ENCODE measurements at places on chromosomes 1 and 21. TPM values are rescaled to one million over a fixed set of nuclear protein-coding genes. Genes with fewer than 3 reads are reported as not detected.

DNA sequence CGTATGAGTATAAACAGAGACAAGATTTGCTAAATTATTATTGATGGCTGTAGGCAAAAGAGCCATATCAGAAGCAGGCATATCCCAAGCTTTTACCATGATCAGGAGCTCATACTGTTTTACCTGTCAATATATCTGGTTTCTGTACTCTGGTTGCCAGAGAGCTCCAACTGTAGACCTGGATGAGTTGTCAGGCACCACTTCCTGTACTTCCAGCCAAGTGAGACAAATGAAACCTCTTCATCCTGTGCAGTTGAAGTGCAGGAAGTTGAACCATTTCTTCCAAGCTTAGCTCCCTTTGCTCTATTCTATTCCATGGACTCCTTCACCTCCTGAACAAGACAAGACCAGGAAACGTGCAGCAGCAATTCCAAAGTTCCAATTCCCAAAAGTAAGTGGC, 115.6 kb downstream of the ZNF281 start:
- peak; percentile 76 for DNase-seq

DNA sequence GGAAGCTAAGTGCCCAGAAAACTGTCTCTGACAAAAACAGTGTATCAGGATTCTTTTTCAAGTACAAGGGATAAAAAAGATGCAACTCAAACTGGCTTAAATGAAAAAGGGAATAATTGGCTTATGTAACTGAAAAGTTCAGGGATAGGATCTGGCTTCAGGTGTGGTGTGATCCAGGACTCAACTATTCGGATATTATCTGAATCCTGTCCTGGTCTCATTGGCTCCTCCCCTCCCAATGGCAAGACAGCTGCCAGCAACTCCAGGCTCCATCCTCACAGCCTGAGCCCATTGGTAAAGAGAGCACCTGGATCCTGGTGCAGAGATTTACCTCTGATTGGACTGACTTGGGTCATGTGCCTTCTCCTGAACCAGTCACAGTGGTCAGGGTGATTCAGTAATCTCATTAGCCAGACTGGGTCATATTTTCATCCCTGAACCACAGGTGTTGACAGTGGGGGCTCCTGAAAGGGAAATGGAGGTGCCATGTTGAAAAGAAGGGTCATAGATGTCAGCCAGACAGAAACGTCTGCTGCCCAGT, 205.4 kb upstream of the TMEM51 start:
- DNase-seq, result no peak

- no peak for DNase-seq
Measured at GRCh38 chr1:15453734-15454133, 2.8 kb upstream of the CELA2A start.

DNA sequence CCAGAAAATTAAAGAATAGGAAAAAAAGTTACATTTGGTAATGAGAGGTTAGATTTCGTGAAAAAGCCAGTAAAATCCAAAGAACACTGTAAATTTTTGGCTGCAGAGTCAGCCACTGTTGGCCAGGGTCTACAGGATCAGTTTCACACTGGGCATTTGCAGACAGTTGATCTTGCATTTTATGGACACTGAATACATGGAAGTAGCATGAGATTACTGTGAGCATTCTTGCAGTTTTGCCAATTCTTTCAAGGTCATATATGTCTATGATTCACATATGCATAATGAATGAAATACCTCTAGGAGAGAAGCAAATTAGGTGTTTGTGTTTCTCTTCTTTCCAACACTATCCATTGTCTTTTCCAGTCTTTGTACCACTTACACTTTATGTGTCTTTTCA, 200.8 kb upstream of the DPYD start:
- peak; percentile 16 for DNase-seq

DNA sequence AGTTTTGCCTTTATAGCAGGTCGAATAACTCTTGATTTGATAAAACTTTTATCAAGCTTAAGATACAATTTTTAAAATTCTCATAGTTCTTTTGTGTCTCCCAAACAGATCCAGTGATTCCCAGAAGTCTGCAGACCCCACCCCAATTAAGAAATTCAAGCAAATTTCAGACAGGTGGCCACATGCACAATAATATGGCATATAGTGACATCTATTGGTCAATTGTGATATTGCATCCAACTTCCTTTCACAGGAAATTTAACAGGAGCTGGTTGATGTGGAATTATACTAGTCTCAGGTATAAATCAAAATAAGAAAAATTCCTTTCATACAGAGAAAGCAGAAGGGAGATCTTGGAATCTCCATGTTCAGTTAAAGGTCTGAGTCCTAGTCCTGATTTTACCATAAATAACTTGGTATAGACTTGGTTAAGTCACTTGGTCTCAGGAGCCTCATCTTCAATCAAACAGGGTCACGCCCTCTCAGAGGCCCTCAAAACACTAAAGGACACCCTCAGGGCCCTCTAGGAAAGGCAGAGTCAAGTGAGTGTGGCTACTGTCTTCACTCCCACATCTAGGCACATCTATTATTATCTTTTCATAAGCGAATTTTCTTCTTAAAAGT, 24.1 kb downstream of the PIGM start:
- peak; percentile 85 for DNase-seq

DNA sequence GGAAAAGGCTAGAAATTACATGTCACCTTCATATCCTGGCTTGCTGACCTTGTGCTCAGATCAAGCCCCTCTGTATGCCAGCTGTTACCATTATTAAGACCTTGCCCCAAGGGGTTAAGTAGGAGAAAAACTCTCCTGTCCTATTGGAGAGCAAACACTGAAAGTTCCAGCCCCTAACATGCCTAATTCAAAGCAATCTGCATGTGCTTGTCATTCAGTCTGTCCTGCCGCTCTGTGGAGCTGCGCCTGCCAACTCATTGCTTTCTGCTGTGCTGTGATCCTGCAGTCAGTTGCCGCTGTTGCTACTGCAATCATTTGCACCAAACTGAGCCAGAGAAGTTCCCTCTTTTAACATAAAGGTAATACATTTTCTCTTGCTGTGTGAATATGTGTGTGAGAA, 113.4 kb downstream of the DISP1 start:
- peak; percentile 28 for DNase-seq

DNA sequence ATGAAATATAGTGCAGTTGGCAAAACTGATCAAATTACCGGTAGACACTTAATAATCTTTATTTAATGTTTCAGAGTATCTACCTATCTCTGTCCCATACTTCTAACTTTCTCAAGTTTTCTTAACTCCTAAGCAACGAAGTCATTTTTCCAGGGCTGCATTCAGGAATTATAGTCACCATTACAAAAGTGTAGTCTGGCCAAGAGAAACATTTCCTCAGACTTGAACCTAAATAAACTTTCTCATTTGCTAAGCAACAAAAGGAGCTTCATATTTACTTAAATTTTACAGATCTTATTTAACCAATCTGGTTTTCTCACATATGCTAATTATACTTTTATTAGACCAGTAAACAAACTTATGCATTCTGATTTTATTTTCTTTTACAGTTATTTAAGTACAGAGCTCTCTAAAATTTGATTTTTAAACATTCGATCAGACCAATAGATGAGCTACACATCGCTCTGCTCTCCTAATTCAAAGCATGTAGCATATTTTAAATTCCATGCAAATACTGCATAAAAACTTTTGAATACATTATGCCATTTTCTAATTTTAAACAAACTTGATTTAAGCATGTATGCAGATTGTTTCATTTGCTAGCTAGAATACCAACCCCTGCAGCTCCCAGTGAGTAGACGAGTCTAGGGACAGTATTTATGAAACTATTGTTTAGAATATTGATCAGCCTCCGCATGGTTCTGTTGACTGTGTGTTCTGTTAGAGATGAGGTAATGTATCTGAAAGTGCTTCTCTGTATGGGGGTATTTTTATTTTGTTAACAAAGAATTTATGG, 201.4 kb downstream of the CHRM3 start:
- no peak for DNase-seq

- DNase-seq, result no peak
Measured at GRCh38 chr1:30867537-30867936, 41.0 kb downstream of the SDC3 start.

- no peak for DNase-seq
Measured at GRCh38 chr1:76891931-76892622, 24.8 kb downstream of the ST6GALNAC5 start.

- peak; percentile 28 for DNase-seq
Measured at GRCh38 chr1:24155011-24155782, 12.3 kb upstream of the IL22RA1 start.

GRCh38 chr1:94590203-94591137, 48.9 kb upstream of the F3 start:
- DNase-seq, result no peak

GRCh38 chr1:2606881-2607621, 20.5 kb downstream of the PRXL2B start:
- DNase-seq, result no peak

- no peak for DNase-seq
Measured at GRCh38 chr1:206955476-206956451, 9.5 kb upstream of the PIGR start.

GRCh38 chr1:159799446-159799985, 2.6 kb upstream of the FCRL6 start:
- DNase-seq, result no peak

GRCh38 chr1:93967306-93967705, 58.1 kb upstream of the GCLM start:
- no peak for DNase-seq

GRCh38 chr21:40615505-40616376, 231.2 kb downstream of the DSCAM start:
- no peak for DNase-seq

- DNase-seq, result no peak
Measured at GRCh38 chr1:245561665-245562234, 407.0 kb downstream of the KIF26B start.

- DNase-seq, result peak; percentile 89
Measured at GRCh38 chr21:36858320-36858957, 108.0 kb downstream of the HLCS start.

DNA sequence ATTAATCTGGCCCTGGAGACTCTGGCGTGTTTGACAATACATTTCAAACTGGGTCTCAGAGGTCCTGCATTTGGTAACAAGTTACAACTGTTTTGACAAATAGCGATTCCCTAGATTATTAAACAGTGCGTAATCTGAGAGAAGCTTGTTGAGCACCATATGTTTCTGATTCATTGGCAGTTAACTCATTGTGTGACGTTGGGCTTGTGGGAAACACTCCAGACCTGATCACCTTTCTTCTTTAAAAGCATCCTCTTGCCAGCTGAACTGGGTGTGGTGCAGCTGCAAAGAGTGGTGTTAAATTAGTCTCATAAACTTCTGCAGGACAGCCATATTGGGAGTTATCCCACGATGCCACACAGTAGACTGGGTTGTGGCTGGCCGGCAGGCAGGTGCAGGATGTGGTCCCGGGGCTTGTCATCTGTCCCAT, 82.7 kb downstream of the CDC7 start:
- peak; percentile 81 for DNase-seq

GRCh38 chr1:17743008-17743647, 12.0 kb upstream of the ACTL8 start:
- DNase-seq, result no peak

- no peak for DNase-seq
Measured at GRCh38 chr21:35189077-35189863, 140.2 kb upstream of the RUNX1 start.

DNA sequence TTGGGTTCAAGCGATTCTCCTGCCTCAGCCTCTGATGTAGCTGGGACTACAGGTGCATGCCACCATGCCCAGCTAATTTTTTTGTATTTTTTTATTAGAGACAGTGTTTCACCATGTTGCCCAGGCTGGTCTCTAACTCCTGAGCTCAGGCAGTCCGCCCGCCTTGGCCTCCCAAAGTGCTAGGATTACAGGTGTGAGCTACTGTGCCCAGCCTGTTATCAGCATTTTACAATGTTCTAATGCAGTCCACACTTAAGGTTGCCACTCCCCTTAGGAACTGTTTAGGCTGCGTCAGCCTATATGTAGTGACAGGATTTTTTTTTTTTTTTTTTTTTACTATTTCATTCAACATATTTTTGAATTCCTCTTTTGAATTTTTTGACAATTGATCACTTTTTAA, 30.2 kb downstream of the AGPAT3 start:
- DNase-seq, result no peak

DNA sequence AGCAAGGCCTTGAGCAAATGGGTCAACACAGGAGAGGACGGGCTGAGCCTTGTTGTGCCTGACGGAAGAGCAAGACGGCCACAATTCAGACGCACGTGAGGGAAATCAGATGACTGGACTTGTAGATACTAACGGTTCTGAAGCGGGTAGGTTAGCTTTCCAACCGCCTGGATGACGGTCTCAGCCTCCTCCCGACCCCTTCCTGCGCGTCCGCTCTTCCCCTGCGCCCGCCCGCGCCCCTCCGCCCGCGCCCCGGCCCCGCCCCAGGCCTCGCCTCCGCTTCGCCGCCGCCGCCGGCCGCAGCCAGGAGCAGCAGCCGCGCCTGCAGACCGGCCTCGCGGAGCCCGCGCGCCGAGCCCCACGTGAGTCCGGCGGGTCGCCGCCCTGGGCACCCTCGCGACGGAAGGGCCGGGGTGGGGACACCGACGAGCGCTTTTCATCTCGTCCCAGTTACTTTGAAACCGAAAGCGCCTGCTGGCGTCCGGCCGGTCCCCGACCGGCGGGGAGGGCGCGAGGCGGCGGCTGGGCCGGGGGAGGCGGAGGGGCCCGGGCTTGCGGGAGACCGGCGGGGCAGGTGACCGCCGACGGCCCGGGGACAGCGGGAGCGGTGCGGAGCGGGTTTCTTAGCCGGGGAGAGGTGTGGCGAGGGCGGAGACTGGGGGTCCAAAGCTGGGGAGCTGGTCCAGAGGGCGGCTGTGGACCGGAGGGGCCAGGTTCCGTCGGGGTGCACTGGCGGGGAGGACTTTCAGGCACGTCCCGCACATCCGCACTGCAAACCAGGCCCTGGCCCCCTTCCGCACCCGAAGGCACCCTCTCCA, at the start of gene TRAF5:
Gene TRAF5, plus strand, starts transcription at position 306 of the 818 bp plus-strand sequence. CDS start 26,407 bp downstream, outside the sequence.
- DNase-seq, result peak; percentile 30

DNA sequence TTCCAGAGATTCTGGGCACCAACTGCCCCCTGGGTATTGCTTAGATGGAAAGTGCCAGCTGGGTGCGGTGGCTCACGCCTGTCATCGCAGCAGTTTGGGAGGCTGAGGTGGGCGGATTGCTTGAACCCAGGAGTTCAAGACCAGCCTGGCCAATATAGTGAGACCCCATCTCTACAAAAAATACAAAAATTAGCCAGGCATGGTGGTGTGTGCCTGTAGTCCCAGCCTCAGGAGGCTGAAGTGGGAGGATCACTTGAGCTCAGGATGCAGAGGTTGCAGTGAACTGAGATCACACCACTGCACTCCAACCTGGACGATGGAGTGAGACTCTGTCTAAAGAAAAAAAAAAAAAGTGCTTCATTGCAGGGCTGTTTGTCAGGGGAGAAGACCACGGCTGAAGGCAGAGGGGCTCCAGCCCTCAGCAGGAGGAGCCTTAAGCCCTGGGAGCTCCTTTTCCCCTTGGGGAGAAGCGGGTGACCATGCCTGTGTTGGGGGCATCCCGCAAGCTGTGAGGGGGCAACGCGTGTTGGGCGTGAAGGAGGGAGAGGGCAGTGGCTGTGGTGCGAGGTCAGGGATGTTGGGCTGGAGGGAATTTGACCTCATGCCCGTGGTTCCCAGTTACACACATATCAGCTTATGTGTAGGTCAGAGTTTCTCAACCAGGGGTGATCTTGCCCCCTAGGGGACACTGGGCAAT, 131.5 kb upstream of the VAMP3 start:
- DNase-seq, result no peak

- peak; percentile 71 for DNase-seq
Measured at GRCh38 chr1:24745711-24746413, 615 bp downstream of the CLIC4 start.

Gene SELP
- not detected for total RNA-seq

Gene SAMD13
- total RNA-seq, result 1.1 TPM

Gene HENMT1
- 1.1 TPM for total RNA-seq

Gene PCP4
- not detected for total RNA-seq

Gene RCC1
- 96.5 TPM for total RNA-seq

Gene CYP4A22
- total RNA-seq, result not detected

Gene LCE1E
- not detected for total RNA-seq

Gene LCE3D
- total RNA-seq, result not detected

Gene FAM151A
- not detected for total RNA-seq

Gene HES5
- 1.8 TPM for total RNA-seq

All from PC-3 (cell line).